ENCODE measurements at places on chromosomes 2 and 18. TPM values are rescaled to one million over a fixed set of nuclear protein-coding genes. Genes with fewer than 3 reads are reported as not detected.

GRCh38 chr2:48693645-48694044 lies 61.9 kb downstream of the LHCGR start:
- no peak overlapping the region for H3K4me3 ChIP-seq
- H3K4me1 ChIP-seq, result no peaks in the 10 kb centered on the region
- no peak for DNase-seq
- H3K27ac ChIP-seq, result no peak overlapping the region
- H3K27me3 ChIP-seq, result peaks cover 3% of the 10 kb centered on the region

TMEM247 gene
- not detected for polyA plus RNA-seq

GRCh38 chr2:42054714-42055430 lies 7.1 kb downstream of the PKDCC start:
- DNase-seq, result no peak
- no peak overlapping the region for H3K4me3 ChIP-seq
- peaks cover 8% of the 10 kb centered on the region for H3K27me3 ChIP-seq
- H3K36me3 ChIP-seq, result no peaks in the 10 kb centered on the region
- H3K27ac ChIP-seq, result no peak overlapping the region

DNA sequence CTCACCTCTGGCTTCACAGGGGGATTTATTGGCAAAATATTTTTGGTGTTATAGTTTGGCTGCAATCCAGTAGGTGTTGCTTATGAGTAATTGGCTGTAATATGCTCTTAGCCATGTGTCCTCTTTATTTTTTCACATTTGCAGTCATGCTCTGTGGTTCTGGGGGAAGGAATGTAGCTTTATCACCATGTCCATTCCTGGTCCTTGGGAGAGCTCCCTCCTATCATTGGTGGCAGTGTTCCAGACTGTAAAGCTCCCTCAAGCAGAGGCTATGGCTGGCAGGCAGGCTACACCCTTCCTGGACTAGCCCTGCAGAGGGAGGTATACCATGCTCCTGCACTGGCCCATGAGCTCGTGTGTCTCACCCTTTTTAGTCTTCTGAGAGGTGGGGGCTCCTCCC lies 120.0 kb upstream of the FSIP2 start:
- H3K4me1 ChIP-seq, result no peaks in the 10 kb centered on the region
- no peak for DNase-seq
- H3K4me3 ChIP-seq, result no peak overlapping the region
- H3K27ac ChIP-seq, result no peak overlapping the region
- H3K27me3 ChIP-seq, result no peaks in the 10 kb centered on the region
- no peaks in the 10 kb centered on the region for H3K36me3 ChIP-seq

MLPH gene
- not detected for polyA plus RNA-seq

DSG4 gene
- not detected for polyA plus RNA-seq

TEKT4 gene
- polyA plus RNA-seq, result not detected

DNA sequence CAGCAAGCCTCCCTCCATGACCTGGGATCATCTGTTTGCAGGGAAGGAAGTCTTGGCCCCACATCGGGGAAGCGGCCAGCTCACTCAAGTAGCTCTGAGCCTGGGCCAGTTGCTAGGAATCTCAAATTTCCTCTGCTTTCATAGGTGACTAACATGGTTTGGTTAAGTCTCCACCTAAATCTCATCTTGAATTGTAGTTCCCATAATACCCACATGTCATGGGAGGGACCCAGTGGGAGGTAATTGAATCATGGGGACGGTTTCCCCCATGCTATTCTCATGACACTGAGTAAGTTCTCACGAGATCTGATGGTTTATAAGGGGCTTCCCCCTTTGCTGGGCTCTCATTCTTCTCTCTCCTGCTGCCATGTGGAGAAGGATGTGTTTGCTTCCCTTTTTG lies 75.2 kb downstream of the LBH start:
- no peaks in the 10 kb centered on the region for H3K36me3 ChIP-seq
- no peak overlapping the region for H3K4me3 ChIP-seq
- H3K27me3 ChIP-seq, result no peaks in the 10 kb centered on the region
- peaks cover 6% of the 10 kb centered on the region for H3K4me1 ChIP-seq

HJURP gene
- polyA plus RNA-seq, result 0.34 TPM

GKN2 gene
- not detected for polyA plus RNA-seq

DNA sequence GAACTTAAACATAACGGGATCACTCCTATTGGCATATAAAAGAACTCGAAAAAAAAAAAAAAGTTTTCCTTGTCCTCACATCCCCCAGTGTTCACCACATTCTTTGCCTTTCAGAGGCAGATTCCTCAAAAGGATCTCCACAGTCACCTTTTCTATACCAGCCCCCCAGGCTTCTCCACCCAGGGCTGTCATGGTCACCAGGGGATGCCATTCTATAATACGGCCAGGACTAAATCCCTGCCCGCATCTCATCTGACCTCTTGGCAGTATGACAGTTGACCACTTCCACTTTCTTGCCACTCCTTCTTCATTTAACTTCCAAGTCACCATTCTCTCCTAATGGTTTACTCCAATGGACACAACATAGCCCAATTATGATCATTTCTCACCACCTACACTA lies 29.3 kb downstream of the SOS1 start:
- H3K4me1 ChIP-seq, result peaks cover 17% of the 10 kb centered on the region
- H3K4me3 ChIP-seq, result no peak overlapping the region
- no peaks in the 10 kb centered on the region for H3K27me3 ChIP-seq
- no peak for DNase-seq
- peaks cover 3% of the 10 kb centered on the region for H3K36me3 ChIP-seq

GRCh38 chr2:71948781-71949536 lies 198.7 kb downstream of the CYP26B1 start:
- no peaks in the 10 kb centered on the region for H3K4me1 ChIP-seq
- no peak overlapping the region for H3K27ac ChIP-seq
- no peak overlapping the region for H3K4me3 ChIP-seq
- DNase-seq, result no peak
- H3K27me3 ChIP-seq, result no peaks in the 10 kb centered on the region

- no peak overlapping the region for H3K4me3 ChIP-seq
- DNase-seq, result no peak
- no peaks in the 10 kb centered on the region for H3K27me3 ChIP-seq
- H3K4me1 ChIP-seq, result no peaks in the 10 kb centered on the region
Measured at GRCh38 chr2:190978389-190979053, 35.5 kb downstream of the STAT1 start.

GRCh38 chr18:6593142-6593885 lies 136.2 kb upstream of the ARHGAP28 start:
- no peaks in the 10 kb centered on the region for H3K36me3 ChIP-seq
- DNase-seq, result no peak
- H3K27ac ChIP-seq, result no peak overlapping the region

DNA sequence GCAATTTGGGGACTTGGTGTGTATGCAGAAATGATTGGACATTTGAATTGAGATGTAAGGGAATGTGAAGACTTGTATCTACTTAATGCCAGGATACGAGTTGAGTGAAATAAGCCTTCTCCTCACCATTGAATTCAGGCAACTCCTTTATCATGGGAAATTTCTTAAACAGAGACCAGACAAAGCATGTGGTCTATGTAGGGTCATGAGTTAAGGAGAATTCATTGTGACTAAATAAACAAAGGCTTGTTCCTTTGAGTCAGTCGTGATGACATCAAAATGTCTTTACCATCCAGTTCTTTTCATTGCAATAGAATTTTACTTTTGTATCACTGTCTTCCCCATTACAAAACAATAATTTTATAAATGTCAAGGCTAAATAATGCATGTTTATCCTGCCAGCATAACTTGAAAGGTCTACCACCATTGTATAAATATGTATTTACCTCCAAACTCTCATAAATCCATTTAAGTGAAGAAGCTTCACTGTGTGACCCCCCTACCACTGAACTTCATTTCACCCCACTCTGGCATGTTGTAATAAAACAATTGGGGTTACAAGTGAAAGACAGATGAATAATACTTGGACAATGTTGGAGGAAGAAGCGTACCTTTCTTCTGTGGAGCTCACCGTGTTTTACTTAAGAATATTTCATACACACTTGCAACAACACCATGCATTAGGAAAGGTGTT lies 149.4 kb downstream of the EPHA4 start:
- H3K4me1 ChIP-seq, result peaks cover 17% of the 10 kb centered on the region
- H3K4me3 ChIP-seq, result no peak overlapping the region
- no peak overlapping the region for H3K27ac ChIP-seq
- H3K36me3 ChIP-seq, result peaks cover 22% of the 10 kb centered on the region

- H3K27ac ChIP-seq, result no peak overlapping the region
- no peak overlapping the region for H3K4me3 ChIP-seq
- DNase-seq, result no peak
- no peaks in the 10 kb centered on the region for H3K36me3 ChIP-seq
- no peaks in the 10 kb centered on the region for H3K27me3 ChIP-seq
Measured at GRCh38 chr18:52499644-52500043, 159.6 kb downstream of the DCC start.

CDH19 gene
- polyA plus RNA-seq, result not detected

- no peaks in the 10 kb centered on the region for H3K36me3 ChIP-seq
- peaks cover 18% of the 10 kb centered on the region for H3K4me1 ChIP-seq
- no peak for DNase-seq
- peak overlapping the region; percentile 91 for H3K27ac ChIP-seq
Measured at GRCh38 chr18:35029770-35030169, 11.4 kb upstream of the MAPRE2 start.

CNDP1 gene
- not detected for polyA plus RNA-seq

EIF2AK3 gene
- 7.2 TPM for polyA plus RNA-seq

C2orf80 gene
- not detected for polyA plus RNA-seq

GIGYF2 gene
- polyA plus RNA-seq, result 15.2 TPM

KCNE4 gene
- not detected for polyA plus RNA-seq

- no peaks in the 10 kb centered on the region for H3K4me1 ChIP-seq
- H3K36me3 ChIP-seq, result no peaks in the 10 kb centered on the region
- no peak for DNase-seq
- H3K27me3 ChIP-seq, result no peaks in the 10 kb centered on the region
- no peak overlapping the region for H3K4me3 ChIP-seq
- no peak overlapping the region for H3K27ac ChIP-seq
Measured at GRCh38 chr2:186716899-186717298, 23.0 kb downstream of the FAM171B start.

TNS1 gene
- not detected for polyA plus RNA-seq

GRCh38 chr18:3773303-3773702 lies 323.3 kb downstream of the TGIF1 start:
- DNase-seq, result no peak
- H3K27ac ChIP-seq, result no peak overlapping the region
- H3K36me3 ChIP-seq, result no peaks in the 10 kb centered on the region

DNA sequence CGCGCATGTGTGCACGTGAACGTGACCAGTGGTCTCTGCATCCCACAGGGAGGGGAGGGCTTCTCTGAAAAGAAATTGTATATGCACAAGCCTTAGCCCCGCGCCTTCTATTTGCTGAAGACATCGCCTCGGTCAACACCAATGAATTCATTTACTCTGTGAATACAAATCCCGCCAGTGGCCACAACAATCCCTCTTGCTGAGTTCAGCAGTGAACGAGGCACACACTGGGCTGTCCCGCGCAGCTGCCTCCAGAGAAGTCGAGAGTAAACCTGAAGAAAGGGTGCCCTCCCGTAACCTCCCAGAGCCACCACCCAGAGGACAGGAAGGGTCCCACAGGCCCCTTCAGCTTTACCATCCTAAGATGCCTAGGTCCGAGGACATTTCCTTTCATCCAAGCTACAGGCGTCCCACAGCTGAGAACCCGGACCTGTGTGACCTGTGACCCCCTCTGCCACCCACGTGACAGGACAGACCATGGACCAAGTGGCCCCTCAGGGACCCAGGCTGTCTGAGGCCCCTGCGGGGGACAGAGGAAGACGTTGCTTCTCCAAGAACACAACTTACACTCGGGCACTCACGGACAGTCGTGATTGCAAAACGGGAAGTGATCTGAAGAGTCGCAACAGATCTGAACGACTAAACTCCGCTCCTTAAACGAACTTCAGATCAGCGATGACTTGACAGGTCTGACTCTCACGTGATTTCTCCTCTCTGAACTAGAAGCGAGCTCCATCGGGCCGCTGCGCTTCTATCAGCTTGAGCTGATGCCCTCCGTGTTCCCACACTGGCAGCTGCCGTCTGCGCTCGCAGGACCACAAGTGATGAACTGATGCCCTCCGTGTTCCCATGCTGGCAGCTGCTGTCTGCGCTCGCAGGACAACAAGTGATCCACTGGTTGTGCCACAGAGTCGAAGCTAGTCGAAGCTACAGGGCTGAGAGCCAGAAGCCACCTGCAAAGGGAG lies 92.7 kb downstream of the ZNF516 start:
- H3K27me3 ChIP-seq, result no peaks in the 10 kb centered on the region
- H3K4me3 ChIP-seq, result no peak overlapping the region
- no peak overlapping the region for H3K27ac ChIP-seq
- no peaks in the 10 kb centered on the region for H3K36me3 ChIP-seq
- no peak for DNase-seq

ODC1 gene
- 113 TPM for polyA plus RNA-seq

- H3K27me3 ChIP-seq, result no peaks in the 10 kb centered on the region
- H3K4me1 ChIP-seq, result no peaks in the 10 kb centered on the region
- DNase-seq, result no peak
- no peak overlapping the region for H3K4me3 ChIP-seq
Measured at GRCh38 chr2:8243748-8244400, 438.0 kb upstream of the ID2 start.

DNA sequence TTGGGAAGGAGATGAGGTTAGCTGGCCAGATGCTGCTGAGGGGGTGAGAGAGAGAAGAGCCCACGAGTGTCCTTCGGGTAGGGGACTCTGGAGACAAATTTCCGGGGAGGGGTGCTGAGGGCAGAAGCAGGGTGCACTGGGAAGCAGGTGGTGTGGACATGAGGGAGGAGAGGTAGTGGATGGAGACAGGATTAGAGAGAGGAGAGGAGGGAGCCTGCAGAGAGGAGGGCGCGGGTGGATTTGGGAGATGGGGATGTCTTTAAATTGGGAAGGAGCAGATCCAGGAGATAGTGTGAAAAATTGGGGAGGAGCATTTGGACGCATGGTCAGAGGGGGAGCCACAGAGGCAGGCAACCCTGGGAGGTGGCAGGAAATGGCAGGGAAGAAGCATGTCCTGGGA lies 154.7 kb downstream of the DYSF start:
- no peaks in the 10 kb centered on the region for H3K36me3 ChIP-seq
- no peaks in the 10 kb centered on the region for H3K27me3 ChIP-seq
- no peak overlapping the region for H3K4me3 ChIP-seq
- H3K4me1 ChIP-seq, result no peaks in the 10 kb centered on the region
- no peak overlapping the region for H3K27ac ChIP-seq

Data from CD4-positive, CD25-positive, alpha-beta regulatory T cell (primary cell).